ENCODE measurements at places on chromosomes 4 and X. TPM values are rescaled to one million over a fixed set of nuclear protein-coding genes. Genes with fewer than 3 reads are reported as not detected.

Gene IBSP
- not detected for total RNA-seq

Gene JADE3
- total RNA-seq = 3.0 TPM

Gene MTNR1A
- not detected for total RNA-seq

Gene TXK
- total RNA-seq = not detected

Gene FAM47B
- not detected for total RNA-seq

Gene RPGR
- 17.3 TPM for total RNA-seq

Gene GABRA4
- not detected for total RNA-seq

Gene PABPC5
- total RNA-seq = 2.5 TPM

Gene TRIML2
- total RNA-seq = not detected

Gene CENPU
- 12.5 TPM for total RNA-seq

Gene LRIT3
- 0.11 TPM for total RNA-seq

Gene TRAM1L1
- 4.6 TPM for total RNA-seq

Gene ADAMTS3
- 3.6 TPM for total RNA-seq

Gene TENT5D
- not detected for total RNA-seq

Gene SPP1
- total RNA-seq = 58.1 TPM

Gene CLIC2
- total RNA-seq = 6.2 TPM

Gene CXCL13
- total RNA-seq = not detected

Gene TBC1D25
- total RNA-seq = 3.9 TPM

Gene HERC5
- total RNA-seq = 2.7 TPM

Gene PALLD
- total RNA-seq = 123 TPM

Gene RPL10
- 2,853 TPM for total RNA-seq

Gene STATH
- not detected for total RNA-seq

Gene PNMA6E
- not detected for total RNA-seq

Gene TMEM271
- total RNA-seq = not detected

Gene EXOC1L
- total RNA-seq = not detected

Gene TMPRSS11F
- total RNA-seq = not detected

Gene EGF
- total RNA-seq = 1.3 TPM

Gene PDZD4
- 0.22 TPM for total RNA-seq

Gene MAGEA2
- not detected for total RNA-seq

Gene SERTM2
- total RNA-seq = 1.9 TPM
